ENCODE measurements at places on chromosomes 5 and 9.

DNA sequence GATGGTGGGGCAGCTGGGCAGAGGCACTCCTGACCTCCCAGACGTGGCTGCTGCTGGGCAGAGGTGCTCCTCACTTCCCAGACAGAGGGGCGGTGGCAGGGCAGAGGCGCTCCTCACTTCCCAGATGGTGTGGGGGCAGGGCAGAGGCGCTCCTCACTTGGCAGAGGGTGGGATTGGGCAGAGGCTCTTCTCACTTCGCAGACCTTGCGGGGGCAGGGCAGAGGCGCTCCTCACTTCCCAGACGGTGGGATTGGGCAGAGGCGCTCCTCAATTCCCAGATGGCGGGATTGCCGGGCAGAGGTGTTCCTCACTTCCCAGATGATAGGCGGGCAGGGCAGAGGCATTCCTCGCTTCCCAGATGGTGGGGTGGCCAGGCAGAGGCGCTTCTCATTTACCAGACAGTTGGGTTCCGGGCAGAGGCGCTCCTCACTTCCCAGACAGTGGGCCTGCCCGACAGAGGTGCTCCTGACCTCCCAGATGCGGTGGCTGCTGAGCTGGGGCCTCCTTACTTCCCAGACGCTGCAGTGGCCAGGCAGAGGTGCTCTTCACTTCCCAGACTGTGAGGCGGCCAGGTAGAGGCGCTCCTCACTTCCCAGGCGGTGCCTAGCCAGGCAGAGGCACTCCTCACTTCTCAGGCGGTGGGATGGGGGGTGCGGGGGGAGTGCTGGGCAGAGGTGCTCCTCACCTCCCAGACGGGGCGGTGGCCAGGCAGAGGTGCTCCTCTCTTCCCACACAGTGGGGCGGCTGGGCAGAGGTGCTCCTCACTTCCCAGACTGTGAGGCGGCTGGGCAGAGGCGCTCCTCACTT is 25.3 kb upstream of the SPATA31E1 start:
- no peak for DNase-seq

- DNase-seq, result no peak
These were observed 29.4 kb upstream of the TNIP1 start for GRCh38 chr5:151110122-151110681.

- no peak for DNase-seq
These were observed 25.0 kb upstream of the KIF12 start for GRCh38 chr9:114124138-114124537.

- no peak for DNase-seq
These were observed 32.6 kb upstream of the PRRC2B start for GRCh38 chr9:131361202-131361833.

GRCh38 chr5:171067540-171068130 is 205.8 kb downstream of the RANBP17 start:
- no peak for DNase-seq

DNA sequence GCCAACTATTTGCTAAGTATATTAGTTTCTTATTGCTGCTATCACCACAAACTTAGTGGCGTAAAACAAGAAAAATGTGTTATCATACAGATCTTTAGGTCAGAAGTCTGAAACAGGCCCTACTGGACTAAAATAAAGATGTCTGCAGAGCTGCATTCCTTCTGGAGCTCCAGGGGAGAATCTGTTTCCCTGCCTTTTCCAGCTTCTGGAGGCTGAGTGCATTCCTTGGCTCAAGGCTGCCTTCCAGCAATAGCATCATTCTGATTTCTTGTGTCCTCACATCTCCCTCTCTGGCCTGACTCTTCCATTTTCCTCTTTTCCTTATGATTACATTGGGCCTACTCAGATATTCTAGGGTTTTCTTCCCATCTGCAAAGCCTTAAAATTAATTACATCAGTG is 15.9 kb downstream of the MAN2A1 start:
- DNase-seq, result no peak

DNA sequence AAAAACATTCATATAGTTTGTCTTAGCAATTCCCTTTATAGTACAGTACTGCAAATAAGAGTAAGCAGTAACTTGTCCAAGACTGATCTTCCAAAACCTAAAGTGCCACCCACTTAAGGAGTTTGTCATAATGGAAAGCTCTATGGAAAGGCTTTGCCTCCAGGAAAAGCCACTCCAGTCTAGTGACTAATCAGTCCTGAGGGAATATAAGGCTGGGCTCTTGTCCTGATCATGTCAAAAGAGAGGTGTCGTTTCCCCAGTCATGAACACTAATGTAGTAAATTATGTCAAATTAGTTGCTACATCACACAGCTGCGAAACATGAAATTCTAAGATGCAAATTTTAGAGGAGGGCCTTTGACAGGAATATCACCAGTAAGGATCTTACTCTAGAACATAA is 271.6 kb downstream of the GABRB2 start:
- no peak for DNase-seq

- no peak for DNase-seq
These were observed 345.3 kb downstream of the ARHGEF28 start for GRCh38 chr5:73971326-73971725.

GRCh38 chr5:169548315-169548714 is 35.3 kb upstream of the SPDL1 start:
- no peak for DNase-seq

DNA sequence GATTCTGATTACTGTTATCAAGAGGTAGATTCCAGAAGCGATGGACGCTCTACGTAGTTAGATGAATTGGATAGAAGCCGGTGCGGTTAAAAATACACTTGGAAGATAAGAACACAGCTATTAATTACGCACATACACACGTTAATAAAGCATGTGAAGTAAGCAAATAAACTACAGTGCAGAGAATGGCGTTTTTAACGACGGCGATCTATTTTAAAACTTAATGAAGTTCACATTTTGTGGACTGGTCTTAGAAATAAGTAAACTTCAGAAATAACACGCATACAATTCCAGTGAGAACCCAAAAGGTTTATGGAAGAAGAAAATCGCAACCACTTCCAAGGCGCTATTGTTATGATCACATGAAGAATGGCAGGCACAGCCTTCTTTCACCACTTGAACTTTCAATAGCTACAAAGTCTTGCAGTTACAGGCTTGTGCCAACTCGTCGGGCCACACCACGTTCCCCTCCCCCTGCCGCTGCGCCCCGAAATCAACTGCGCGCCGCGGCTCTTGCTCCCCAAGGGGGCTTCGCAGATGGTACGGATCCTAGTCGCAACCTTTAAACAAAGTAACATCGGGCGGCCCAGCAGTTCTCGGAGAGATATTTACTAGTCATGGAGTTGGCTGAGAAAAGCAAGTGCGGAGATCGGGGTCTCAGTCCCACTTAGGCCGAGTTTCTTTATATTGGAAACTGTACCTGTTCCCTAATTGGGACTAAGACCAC is 866 bp upstream of the SEMA6A start:
- DNase-seq, result no peak

DNA sequence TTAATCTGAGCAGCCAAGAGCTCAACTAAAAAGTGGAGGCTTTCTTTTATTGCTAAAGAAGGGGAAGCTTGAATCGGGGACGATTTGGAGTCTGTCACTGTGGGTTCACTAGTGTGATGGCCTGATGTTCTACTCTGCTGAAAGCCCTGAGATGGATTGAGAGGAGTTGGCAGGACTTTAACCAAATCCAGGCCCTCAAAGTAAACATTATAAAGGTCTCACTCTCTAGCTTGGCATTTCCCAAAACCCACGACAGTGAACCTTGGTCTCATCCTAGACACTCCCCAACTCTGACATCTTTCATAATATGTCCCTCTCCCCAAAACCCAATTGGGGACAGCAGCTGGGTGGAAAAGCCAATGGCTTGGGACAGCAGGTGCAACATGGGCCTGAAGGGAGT is 32.7 kb downstream of the TMOD1 start:
- DNase-seq, result no peak

DNA sequence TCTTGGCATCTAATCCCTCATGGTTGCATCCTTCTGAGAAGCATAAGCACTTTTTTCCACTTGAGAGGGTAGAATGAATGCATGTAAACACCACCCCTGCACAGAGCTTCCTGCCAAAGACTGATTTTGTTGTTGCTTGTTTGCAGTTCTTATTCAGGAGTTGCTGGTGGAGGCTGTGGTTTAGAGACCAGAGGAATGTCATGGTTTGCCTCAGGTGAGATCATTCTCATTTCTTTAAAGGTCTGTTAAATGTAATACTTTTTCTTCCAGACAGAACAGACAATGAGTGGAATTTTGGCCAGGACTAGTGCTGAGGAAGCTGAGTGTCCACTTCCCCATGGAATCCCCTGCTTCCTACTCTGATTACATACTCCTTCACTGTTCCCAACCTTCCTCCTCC is 3.2 kb upstream of the TNC start:
- no peak for DNase-seq

DNA sequence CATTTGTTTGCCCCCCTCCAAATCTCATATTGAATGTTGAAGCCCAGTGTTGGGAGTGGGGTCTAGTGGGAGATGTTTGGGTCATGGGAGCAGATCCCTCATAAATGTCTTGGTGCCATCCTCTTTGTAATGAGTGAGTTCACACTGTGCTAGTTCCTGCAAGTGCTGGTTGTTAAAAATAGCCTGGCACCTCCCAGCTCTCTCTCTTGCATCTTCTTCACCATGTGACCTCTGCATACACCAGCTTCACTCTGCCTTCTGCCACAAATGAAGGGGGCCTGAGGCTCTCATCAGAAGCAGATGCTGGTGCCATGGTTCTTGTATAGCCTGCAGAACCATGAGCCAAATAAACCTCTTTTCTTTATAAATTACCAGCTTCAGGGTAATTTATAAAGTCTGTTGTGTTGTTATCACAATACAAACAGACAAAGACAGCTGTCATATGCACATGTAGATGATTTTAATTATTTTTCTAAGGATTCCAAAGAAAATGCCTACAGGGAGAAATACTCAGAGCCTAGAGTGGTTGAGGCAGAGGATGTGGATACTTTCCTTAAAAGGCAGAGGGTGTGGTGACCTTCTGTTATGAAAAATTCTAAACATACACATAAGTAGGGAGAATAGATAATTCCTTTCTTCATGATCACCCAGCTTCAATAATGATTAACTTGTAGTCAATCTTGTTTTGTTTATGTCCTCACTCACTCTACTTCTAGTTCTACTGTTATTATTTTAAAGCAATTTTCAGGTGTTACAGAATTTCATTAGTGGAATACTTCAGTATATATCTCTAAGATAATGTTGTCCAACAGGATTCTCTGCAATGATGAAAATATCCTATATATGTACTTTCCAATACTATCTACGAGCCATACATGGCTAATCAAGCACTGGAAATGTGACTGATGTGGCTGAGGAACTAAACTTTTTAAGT is 75.1 kb upstream of the RANBP6 start:
- no peak for DNase-seq

DNA sequence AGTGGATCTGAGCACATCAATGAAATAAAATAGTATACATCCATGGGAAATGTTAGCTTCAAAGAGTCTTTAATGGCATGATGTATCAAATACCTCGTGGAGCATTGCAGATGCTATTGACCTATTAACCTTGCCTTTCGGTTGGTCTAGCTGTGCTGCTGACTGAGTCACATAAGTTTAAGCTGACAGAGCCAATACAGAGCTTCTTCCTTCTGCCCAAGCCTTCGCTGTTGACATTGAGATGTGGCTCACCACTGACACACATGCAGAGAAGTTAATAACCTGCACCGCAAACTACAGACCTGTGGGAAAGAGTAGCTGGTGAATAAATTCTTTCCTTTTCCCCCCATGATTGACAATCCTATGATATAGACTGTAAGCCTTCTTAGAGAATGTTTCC is 78.2 kb downstream of the LURAP1L start:
- no peak for DNase-seq

DNA sequence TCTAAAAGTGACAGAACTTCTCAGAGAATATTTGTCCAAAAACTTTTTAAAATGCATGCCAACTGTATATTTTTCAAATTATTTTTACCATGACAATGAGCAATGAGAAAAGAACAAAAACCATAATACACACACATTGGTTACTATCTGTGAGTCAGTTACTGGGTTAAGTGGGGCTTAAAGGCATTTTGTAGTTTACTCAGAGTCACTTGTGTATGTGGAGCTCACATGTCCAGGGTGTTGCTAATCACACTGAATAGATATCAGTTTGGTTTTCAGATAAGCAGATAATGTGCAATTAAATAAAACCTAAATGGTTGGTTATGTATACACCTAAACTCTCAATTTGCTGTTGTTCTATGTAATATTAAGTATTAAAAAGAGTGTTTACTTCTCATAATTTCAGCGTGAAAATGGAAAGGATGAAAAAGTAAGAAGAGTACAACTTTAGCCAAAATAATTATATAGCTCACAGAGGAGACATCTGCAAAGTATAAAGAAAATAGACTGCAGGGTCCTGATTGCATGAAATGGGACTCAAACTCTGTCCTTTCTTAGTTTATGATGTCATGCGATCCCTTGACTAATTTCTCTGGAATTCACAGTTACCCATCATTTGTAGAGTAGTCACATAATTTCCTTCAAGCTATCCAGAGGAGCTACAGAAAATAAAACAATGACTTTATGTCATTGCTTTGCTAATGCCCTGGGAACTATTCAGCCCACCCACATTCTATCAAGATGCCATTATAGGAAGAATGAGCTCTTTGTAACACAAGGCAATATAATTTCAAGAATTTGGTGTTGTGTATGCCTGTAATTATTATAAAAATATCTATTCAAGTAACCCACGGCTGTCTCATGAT is 388.0 kb upstream of the ZNF608 start:
- DNase-seq, result no peak

GRCh38 chr5:176611435-176611834 is 1.5 kb upstream of the GPRIN1 start:
- no peak for DNase-seq

DNA sequence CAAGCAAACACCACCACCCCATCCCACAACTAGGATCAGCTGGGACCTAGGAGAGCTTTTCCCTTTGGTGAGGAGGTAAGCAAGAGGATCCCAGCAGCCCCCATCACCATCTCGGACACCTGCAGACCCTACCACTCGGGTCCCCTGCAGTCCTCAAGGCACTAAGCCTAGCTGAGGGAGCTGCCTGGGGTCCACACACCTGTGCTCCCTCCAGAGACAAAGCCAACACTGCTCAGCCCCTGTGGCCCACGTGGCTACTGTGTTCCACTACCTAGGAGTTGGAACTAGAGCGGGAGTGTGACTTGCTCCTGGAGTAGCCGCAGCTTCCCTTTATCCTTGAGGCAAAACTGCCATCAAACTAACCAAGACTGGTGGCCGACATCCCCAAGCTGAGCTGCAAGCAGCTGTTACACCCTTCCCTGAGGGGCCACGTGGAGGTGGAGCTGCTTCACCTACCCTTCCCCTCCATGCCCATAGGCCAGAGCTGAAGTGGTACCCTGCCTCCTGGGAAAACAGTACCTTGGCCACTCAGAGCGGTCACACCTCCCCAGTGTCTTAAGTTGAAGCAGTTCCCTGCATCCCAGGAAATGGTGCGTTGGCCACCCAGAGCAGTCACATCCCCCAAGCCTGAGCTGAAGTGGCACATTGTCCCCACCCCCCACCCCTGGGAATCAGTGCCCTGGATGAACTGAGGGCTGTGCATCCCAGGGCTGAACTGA is 205.5 kb downstream of the CACNA1B start:
- no peak for DNase-seq

DNA sequence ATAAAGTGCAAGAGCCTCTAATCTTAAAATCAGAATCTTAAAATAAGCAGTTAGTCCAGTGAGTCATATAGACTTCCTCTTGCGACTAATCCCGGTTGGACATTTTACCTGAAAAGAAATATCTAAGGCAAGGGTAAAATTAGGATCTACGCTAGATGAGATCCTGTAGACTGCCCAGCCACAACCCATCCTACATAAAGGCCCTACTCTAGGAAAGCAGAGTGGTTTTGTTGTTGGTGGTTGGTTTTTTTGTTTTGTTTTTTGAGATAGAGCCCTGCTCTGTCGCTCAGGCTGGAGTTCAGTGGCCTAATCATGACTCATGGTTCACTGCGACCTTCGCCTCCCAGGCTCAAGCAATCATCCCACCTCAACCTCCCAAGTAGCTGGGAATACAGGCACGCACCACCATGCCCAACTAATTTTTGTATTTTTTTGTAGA is 6.9 kb downstream of the TSC1 start:
- DNase-seq, result no peak
